ENCODE measurements at places on chromosomes 12 and 14. TPM values are rescaled to one million over a fixed set of nuclear protein-coding genes. Genes with fewer than 3 reads are reported as not detected.

DNA sequence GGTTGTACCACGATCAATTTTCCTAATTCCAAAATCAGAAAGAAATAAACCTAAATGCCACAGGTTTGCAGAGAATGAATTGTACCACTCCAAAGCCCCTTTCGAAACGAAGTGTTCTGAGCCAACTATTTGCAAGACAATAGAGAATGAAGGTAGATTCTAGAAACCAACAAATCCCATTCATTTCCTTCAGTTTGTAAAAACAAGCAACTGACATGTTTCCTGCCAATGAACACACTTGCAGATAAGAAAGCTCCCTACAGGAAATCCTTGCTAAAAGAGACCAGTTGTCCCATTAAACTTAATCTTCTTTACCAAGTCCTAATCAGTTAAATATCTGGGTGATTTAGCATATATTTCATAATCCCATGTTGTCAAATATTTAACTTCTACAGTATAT, 198.4 kb upstream of the FOXN3 start:
- no peak for DNase-seq

Gene NRIP2
- 0.96 TPM for total RNA-seq

DNA sequence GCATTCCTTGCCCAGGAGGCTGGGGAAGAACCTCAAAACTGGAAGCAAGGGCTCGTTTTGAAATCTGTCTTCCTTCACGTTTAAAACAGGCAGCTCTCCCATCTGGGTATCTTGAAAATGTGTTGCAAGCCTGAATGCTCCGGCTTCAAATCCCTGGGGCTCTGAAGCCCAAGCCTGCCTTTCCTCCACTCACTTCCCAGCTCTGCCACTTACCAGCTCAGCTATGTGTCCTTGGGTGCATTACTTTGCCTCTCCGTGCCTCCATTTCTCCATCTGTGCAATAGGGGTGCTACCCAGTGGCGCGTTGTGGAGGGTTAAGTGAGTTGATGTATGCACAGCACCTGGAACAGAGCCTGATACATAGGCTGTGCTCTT, 97.6 kb downstream of the GCH1 start:
- no peak for DNase-seq

GRCh38 chr14:75320196-75320595, 41.6 kb downstream of the FOS start:
- DNase-seq, result no peak

Gene NEUROD4
- not detected for total RNA-seq

Measured in mucosa of descending colon (tissue), 3 donors.